Bronchus fibroblast of lung (primary cell): ENCODE measurements at places on chromosomes 16 and 17. TPM values are rescaled to one million over a fixed set of nuclear protein-coding genes. Genes with fewer than 3 reads are reported as not detected.

Gene TEKT5
- not detected in 2 replicates for total RNA-seq

Gene ABCC11
- under 0.01 TPM in 1 of 2 replicates, not detected in the other for total RNA-seq

Gene ALOX12
- under 0.01 and 0.50 TPM in 2 replicates for total RNA-seq

Gene IRX6
- not detected in 2 replicates for total RNA-seq

Gene SPIRE2
- 0.50 and 1.9 TPM in 2 replicates for total RNA-seq

Gene BMERB1
- 15.0 and 19.3 TPM in 2 replicates for total RNA-seq

Gene OR3A3
- total RNA-seq = not detected in 2 replicates

Gene KRT25
- total RNA-seq = not detected in 2 replicates

Gene NECAB2
- total RNA-seq = 0.30 TPM in 1 of 2 replicates, not detected in the other
